ENCODE measurements at places on chromosomes 3 and 15.

- no peak for DNase-seq
Measured at GRCh38 chr3:111666041-111666735, 71.0 kb upstream of the ZBED2 start.

- no peak for DNase-seq
Measured at GRCh38 chr3:55630280-55630920, 143.3 kb upstream of the WNT5A start.

- no peak for DNase-seq
Measured at GRCh38 chr3:131222599-131222998, 159.0 kb upstream of the NUDT16 start.

- peak; percentile 3 for DNase-seq
Measured at GRCh38 chr15:73518180-73518862, 75.4 kb downstream of the REC114 start.

GRCh38 chr3:17775073-17775472 lies 32.6 kb upstream of the TBC1D5 start:
- DNase-seq: no peak

DNA sequence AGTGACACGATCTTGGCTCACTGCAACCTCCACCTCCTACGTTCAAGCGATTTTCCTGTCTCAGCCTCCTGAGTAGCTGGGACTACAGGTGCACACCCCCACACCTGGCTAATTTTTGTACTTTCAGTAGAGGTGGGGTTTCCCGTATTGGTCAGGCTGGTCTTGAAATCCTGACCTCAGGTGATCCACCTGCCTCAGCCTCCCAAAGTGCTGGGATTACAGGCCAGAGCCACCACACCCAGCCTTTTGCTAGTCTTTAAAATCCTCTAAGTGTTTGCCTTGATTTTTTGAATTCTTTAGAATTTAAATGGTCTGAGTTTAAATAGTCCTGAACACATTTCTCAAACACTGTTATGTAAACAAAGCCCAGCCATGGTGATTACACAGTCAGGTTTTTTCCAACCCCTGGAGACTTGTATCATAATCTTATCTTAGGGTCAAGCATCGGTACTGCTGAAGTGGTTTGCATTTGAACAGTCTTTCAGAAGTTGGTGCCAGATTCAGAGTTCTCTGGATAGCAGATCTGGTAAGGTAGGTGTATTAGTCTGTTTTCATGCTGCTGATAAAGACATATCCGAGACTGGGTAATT lies 28.2 kb upstream of the PIAS1 start:
- DNase-seq: no peak

- DNase-seq: no peak
Measured at GRCh38 chr15:91947683-91948608, 94.4 kb downstream of the SLCO3A1 start.

GRCh38 chr15:99983171-99983885 lies 250.1 kb upstream of the LYSMD4 start:
- no peak for DNase-seq

DNA sequence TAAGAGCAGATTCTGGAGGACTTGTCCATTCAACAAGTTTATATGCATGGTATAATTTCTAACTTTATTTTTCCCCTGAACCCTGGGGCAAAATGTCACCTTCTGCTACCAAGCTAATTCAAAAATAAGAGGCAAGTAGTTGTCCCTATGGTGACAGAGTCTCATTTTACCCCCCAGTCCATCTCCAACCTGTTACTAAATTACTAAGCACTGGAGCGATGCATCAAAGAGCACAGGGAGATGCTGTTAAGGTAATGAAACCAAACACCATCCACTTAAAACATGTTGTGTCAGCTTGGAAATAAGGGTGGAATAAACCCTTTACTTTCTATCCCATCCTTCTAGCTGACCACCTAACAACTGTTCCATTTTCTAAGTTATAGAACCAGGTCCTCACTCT lies 417.4 kb upstream of the ATP11B start:
- DNase-seq: no peak
